ENCODE measurements at places on chromosomes 13 and 19. TPM values are rescaled to one million over a fixed set of nuclear protein-coding genes. Genes with fewer than 3 reads are reported as not detected.

DNA sequence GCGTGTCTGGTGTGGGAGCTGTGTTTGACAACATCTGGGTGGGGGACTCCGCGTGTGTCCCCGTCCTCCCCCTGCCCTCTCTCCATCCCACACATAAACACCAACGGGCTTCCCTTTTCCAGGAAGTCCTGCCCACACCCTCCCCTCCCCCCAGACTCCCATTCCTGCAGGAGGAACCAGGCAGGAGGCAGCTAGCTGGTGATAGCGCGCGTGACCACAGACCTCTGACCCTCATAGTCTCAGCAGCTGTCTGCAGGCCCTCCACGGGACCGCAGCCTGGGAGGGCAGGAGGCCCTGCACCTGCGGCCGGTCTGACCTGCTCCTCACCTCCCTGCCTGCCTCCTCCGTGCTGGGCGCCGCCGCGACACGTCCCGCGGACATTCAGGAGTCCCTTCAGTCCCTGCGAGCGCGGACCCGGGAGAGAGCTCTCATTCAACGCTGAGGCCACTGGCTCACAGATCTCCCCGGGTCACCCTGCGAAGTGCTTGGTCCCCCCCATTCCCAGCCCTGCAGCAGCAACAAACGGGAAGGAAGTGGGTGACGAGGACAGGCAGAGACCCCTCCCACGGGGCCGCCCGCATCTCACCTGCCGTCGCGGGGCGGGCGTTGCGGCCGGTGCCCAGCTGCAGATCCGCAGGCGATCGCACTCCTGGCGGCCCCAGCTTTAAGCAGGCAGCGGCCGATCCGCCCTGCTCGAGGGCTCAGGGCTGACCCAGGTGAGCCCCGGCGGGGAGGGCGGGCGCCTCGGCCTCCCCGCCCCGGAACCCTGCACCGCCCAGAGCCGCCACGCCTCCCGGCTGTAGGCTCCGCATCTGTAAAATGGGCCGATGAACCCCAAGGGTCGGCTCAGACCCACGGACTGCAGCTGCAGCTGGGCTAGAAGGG, 1.1 kb upstream of the ACP5 start:
- DNase-seq: no peak

DNA sequence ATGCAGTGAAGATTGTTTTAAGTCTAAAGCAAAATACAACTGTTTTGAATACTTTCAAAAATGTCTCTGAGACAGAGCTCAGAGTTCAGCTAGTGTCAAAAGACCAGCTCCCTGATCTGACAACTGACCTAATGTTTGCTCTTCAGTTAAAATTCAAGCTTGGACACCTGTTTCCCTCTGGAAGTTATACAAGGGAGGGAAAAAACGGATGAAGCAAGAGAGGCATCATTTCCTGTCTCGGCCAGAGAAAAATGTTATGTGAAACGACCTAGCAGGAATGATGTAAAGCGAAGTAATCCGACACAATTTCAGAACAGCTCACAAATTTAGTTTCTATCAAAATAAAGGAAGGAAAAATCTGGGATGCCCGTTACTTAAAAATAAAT, 59.4 kb downstream of the ZAR1L start:
- DNase-seq: no peak

DNA sequence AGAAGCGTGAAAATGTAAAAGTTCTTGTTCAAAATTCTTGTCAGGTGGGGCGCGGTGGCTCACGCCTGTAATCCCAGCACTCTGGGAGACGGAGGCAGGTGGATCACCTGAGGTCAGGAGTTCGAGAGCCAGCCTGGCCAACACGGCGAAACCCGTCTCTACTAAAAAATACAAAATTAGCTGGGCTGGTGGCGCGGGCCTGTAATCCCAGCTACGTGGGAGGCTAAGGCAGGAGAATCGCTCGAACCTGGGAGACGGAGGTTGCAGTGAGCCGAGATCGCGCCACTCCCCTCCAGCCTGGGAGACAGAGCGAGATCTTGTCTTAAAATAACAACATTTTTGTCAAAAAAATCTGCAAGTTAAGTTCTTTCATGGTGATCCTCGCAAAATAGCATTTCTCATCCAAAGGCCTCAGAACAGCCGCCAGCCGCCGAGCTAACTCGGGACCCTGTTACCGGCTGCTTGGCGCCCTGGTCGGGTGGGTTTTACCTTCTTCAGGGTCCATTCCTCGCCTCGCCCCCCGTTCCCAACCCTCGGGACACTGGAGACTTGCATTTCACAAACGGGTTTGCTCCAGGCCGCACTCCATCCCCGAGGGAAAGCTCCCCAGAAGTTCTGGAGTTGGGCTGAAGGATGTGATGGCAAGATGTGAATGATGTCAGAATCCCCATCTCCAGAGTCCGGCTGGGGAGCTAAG, 1.6 kb downstream of the LATS2 start:
- no peak for DNase-seq

DNA sequence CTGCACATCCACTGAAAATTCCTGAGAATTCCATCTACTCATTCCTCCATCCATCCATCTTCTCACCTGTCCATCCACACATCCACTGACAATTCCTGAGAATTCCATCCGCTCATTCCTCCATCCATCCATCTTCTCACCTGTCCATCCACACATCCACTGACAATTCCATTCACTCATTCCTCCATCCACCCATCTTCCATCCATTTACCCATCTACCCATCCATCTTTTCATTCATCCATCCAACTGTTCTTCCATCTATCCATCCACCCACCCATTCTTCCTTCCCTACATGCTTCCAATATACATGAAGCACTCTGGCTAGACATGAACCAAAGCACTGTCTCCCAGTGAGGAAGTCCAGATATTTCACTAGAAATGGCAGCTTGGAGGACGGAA, 15.6 kb downstream of the TRPM4 start:
- DNase-seq: no peak

- no peak for DNase-seq
Measured at GRCh38 chr13:113538689-113539058, 45.9 kb upstream of the TFDP1 start.

DNA sequence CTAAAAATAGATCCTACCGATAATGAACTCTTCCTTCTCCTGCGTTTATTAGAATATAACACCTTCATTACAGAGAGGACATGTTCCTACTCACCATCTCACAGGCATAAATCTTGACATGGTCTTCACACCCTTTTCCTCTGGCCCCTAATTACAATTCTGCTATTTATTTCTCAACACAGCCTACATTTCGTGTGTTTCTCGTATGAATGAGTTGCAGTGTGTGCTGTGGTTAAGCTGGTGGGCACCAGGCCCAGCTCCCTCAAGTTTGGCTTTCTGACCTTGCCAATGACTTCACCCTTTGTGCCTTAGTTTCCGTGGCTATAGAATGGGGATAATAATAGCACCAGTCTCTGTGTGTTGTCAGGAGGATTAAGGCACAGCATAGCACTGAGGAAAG, 12.3 kb upstream of the KATNAL1 start:
- no peak for DNase-seq

DNA sequence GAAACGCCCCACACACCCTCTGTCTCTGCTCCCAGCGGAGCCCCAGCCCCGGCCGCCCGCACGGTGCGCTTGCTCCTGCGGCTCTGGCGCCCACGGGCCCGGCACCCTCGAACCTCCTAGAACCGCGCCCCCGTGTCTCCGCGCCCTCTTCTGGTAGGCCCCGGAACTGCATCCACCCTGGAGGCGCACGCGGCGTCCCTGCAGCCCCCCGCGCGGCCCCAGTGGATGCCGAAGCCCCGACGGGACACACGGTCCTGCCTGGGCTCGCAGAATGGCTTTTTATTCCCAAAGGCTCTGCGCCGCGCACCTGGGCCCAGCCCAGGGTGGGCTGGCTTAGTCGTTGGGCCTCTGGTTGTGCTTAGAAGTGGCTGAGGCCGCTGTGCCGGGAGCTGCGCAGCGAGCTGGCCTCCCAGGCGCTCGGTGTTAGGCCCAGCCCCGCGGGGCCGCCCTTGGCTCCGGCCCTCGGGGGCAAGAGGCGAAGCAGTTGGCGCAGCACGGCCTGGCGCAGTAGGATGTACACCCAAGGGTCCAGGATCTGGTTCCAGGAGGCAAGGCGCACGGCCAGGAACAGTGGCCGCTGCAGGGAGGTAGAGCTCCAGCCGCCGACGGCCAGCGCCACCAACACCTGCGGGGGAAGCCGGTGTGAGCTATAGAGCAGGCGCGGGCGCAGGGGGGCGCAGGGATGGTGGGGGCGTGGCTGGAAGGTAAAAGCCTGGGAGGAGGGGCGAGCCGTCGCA, 2.8 kb downstream of the PTGER1 start:
- no peak for DNase-seq

DNA sequence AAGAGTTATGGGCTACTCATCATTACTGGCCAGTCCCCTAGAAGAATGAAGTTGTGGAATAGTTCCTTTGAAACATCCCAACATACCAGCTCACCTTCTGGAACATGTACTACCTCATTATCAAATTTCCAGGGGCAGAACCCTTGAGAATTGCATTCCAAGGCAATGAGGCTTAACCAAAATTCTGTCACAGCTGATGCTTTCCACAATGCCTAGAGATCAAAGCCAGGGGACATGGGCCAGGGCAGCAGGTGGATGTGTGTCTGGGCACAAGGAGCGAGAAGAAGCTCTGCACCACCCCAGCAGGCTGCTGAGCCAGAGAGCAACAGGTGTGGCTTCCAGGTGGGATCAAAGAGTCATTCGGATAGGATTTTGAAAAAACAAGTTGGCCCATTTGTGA, 362.1 kb downstream of the EFNB2 start:
- DNase-seq: no peak

KRTDAP gene
- not detected for polyA plus RNA-seq

DNA sequence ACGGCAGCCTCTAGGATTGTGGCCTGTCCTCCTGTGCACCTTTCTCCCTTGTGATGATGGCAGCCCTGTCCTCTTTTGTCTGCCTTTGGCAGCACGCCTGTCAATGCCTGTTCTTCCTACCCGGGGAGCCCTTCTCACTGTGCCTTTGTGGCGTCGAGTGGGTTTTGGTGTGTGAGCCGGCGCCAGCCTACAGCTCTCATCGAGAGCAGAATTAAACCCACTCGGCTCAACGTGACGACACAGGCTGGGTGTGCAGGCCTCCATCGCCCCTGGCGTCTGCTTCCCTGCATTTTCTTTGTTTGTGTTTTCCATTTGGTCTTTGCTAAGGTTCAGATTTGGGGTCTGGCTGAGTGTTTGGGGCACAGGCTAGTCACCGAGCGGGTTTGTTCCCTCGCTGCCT, 34.4 kb downstream of the AP1M1 start:
- DNase-seq: no peak

CRX gene
- not detected for polyA plus RNA-seq

PAF1 gene
- 39.3 TPM for polyA plus RNA-seq

DNA sequence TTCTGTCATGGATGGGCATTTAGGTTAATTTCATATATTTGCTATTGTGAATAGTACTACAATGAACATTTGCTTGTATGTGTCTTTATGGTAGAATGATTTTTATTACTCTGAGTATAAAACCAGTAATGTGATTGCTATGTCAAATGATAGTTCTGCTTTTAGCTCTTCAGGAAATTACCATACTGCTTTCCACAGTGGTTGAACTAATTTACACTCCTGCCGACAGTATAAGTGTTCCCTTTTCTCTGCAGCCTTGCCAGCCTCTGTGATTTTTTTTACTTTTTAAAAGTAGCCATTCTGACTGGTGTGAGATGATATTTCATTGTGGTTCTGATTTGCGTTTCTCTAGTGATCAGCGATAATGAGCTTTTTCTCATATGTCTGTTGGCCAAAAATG, 6.5 kb downstream of the SIGLEC7 start:
- DNase-seq: no peak

IRGC gene
- polyA plus RNA-seq: not detected

DNA sequence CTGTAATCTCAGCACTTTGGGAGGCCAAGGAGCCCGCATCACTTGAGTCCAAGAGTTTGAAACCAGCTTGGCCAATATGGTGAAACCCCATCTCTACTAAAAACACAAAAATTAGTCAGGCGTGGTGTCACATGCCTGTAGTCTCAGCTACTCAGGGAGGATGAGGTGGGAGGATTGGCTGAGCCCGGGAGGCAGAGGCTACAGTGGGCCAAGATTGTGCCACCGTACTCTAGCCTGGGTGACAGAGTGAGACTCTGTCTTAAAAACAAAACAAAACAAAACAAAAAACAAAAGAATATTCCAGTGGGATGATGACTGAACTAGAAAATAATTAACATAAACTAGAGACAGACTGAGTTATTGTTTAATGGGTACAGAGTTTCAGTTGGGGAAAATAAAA, 81.7 kb upstream of the ABCC4 start:
- DNase-seq: no peak

DNA sequence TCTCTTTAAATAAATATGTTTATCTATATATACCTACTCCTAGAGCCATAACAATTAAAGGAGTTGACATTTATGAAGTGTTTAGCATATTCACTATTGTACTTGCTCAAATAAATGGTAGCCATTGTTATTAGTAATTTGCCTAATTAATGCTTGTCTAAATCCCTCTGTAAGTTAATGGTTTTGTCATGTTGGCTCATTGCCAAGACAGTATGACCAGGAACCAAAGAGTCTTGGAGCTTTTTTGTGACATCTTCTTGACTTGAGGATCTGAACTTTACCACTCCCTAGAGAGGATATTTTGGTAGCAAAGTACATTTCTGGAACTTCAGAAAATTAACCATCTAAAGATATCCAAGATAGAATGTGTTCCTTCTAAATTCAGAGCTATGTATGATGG, 15.5 kb downstream of the FRY start:
- no peak for DNase-seq

DNA sequence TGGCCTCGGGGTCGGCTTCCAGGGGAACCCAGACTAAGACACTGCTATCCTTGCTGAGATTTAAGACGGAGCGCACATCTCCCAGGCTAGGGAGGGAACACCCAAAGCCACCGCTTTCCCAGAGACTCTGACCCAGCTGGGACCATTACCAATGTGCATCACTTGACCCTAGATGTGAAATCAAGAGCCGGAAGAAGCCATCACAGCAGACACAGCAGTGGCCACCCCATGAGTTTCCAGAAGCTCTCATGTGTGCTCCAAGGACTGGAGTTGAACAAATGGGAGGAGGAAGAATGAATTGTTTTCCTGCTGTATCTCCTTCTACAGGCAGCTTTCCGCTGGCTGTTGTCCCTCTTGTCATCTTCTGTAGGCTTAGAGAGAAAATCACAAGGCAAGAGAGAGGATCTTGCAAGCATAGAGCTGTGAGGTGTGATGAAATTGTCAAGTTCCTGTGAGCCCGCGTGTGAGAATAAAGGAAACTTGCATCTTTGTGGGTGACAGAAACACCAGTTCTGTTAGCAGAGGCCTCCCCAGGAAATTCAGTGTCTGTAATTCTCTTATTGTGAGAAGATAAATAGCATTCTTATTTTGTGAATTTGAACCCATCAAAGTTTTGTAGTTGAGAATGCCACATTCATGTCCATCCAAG, 711.8 kb downstream of the UQCRFS1 start:
- no peak for DNase-seq

GRCh38 chr13:87814403-87814802, 143.2 kb downstream of the SLITRK5 start:
- no peak for DNase-seq

DNA sequence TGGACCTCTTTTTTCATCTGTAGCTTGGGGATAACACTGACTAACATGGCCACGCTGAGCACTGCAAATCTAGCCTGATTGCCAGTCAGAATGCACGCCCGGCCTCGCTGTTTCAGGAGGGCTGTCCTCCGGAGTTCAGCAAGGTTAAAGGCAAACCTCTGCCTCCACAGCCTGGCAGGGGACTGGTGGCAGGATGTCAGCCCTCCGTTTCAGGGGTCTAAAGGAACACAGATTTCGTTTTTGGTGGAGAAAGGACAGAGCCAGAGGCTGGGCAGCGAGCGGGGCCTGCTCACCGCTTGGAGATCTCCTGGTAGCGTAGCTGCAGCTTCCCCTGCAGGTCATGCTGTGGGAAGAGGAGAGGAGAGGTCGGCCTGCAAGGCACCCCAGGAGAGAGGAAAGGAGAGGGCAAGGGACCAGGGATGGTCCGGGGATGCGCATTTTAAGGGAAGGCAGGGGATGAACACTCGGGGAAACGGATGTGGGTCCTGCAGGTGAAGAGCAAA, 560 bp downstream of the NDUFA7 start:
- DNase-seq: no peak
